Activated T-cell treated with anti-CD3 and anti-CD28 coated beads, Interleukin-2, amount 50 U/mL, for 72 hours (primary cell): ENCODE measurements at places on chromosomes 3 and 15.

- DNase-seq, result peak; percentile 70
Measured at GRCh38 chr3:150737874-150738679, 24.9 kb downstream of the SIAH2 start.

DNA sequence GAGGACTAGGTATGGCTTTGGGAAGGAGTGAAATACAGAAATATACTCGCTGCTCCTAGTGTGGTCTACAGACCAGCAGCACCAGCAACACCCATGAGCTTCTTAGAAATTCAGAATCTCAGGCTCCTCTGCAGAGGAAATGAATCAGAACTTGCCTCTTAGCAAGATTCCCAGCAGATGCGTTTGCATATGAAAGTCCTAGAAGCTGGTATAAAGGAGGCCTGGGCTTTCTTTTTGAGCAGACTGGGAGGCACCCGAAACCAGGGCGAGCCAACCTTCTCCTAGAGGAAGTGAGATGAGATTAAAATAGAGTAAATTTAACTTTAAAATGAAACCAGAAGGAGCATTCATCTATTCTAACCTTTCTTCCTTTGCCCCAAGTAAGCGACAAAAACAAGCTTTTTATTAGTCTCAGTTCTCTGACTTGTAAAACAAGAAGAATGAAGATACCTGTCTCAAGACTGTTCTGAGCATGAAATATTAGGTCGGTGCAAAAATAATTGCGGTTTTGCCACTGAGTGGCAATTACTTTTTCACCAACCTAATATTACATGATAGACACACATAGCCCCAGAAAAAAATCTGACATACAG lies 140.0 kb downstream of the PDZRN3 start:
- DNase-seq, result no peak

GRCh38 chr3:143036557-143036956 lies 35.2 kb downstream of the U2SURP start:
- no peak for DNase-seq

DNA sequence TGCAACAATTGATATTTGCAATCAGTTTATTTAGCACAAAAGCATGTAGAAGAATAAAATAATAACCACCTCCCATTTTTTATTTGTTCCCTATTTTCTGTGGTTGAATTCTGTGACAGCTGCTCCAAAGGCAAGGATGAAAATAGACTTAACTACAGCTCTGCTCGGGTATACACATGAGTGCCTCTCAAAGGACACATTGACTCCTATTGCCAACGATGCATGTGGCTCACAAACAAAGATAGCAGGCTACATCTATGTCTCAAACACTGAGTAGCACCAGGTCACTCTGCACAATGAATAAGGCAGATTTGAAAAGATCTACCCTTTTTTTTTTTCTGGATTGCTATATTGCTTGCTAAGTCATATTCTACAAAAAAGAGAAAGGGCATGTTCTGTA lies 612.9 kb downstream of the ROBO1 start:
- no peak for DNase-seq

DNA sequence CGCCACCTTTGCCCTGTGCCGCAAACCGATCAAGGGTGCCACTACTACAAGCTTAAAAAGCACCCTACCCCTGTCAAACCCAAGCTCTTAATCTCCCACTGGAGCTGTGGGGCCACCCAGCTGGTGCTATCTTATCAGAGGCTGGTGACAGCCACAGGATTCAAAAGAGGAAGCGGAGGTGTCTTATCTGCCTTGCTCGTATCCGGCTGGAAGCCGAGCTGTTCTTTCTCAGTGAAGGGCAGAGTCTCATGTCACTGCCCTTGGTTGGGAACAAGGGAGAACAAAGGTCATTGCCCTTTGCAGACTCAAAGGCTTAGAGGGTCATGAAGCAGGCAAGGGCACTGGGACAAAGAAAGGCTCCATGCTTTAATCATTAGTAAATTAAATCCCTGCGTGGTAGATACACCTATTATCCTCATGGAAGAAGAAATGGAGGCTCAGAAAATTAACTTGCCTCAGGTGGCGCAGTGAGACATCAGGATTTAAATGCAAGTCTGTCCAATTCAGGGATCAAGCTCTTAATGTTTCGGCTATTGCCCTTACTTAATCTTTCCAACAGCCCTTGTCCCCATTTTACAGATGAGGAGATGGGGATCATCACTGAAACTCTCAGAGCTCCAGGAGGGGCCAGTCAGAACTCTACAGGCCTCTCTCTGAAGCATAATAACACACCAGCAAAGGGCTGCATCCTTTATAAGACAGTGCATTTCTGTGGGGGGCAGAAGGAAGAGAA lies 360.0 kb upstream of the PROK2 start:
- DNase-seq, result no peak
